ENCODE measurements at places on chromosomes 3 and 15.

DNA sequence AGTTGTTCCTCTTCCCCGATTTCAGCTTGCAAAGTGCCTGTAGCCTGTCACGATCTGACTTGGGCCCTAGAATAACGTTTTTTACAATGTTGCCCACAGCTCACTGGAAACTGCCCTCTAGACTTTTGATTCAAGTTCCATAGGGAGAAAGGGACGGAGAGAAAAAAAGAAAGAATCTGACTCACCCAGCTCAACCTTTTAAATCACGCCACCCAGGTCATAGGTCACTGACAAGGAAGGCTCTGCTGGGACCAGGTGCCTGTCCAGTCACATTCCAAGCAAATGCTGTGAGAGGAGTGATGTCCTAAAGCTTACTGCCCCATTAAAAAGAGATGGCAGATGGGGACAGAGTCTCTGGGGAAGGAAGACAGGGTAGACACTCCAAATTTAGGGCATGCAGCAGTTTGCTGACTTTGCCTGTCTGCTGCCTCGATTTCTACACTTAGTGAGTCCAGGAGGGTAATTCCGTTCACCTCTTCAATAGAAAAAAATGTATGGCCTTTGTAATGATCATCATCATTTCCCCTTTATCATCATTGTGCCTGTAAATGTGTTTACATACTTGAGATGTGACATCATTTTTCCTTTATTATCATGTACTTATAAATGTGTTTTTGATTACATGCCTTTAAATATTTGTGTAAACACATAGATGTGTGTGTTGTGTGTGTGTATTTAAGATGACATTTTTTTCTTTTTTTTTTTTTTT, 8.4 kb upstream of the MYO1E start:
- DNase-seq = no peak

DNA sequence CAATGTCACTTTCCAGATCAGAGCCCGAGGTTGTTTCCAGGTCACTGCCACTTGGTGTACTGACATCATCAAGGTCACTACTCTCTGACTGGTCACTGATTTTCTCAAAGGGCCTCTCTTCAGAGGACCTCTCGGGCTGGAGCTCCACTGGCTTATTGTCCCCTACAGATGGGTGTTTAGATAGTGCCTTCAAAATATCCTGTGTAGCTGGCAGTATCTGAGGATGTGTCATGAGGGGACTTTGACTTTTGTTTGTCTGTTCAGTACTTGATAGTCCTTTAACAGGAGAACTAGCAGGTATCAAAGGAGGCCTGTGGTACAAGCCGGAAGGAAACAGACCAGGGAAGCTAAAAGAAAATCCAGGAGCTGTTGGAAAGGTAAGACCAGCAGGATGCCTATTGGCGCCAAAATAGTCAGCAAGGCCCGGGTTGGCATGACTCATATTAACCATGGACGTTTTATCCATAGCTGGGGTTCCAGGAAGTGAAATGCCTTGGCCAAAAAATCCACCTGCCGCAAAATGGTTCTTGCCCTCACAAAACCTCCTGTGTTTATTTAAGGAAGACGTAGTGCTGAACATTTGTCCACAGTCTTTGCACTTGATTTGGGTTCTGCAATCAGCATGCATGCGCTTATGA, 547.3 kb downstream of the MECOM start:
- no peak for DNase-seq

DNA sequence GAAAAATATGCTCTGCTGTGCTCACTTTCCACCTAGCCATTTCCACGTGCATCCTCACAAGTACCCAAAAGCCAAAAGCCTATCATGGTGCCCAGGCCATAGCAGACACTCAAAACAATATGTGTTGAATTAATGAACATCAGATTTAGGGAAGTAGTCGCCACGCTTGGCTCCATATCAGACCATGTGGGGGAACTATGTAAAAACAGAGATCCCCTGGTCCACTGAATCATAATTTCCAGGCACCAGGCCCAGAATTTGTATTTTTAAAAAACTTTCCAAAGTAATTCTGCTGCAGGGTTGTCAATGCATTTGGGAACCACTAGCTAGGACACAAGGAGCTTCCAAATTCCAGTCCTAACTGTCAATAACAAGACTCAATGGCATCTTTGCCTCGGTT, 77.3 kb downstream of the CNTN3 start:
- no peak for DNase-seq

DNA sequence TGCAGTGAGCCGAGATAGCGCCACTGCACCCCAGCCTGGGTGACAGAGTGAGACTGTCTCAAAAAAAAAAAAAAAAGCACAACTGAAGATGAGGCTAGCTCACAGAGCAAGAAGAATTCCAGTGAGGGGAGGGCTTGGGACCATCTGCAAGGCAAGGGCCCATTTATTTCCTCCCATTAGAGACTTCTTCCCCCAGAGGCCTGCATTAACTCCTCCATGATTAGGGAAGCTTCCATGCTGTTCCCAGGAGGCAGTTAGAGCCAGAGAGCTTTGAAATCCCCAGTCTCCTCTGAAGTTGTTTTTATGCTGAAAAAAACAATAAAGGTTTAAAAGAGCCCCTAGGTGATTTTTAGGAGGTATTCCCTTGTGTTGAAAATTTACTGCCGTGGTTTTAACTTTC, 54.3 kb upstream of the ADCY5 start:
- no peak for DNase-seq

DNA sequence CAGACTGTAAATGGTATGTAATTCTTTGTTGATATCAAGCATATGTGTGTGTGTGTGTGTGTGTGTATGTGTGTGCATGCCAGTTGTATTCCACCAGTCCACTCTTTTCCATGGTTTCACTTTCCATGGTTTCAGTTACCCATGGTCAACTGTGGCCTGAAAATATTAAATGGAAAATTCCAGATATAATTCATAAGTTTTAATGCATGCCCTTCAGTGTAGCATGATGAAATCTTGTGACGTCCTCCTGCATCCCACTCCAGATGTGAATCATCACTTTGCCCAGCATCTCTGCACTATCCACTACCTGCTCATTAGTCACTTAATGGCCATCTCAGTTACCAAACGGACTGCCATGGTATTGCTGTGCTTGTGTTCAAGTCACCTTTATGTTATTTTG, 215.9 kb downstream of the GBE1 start:
- no peak for DNase-seq

- DNase-seq = no peak
Measured at GRCh38 chr3:108497271-108497670, 13.1 kb downstream of the MYH15 start.

DNA sequence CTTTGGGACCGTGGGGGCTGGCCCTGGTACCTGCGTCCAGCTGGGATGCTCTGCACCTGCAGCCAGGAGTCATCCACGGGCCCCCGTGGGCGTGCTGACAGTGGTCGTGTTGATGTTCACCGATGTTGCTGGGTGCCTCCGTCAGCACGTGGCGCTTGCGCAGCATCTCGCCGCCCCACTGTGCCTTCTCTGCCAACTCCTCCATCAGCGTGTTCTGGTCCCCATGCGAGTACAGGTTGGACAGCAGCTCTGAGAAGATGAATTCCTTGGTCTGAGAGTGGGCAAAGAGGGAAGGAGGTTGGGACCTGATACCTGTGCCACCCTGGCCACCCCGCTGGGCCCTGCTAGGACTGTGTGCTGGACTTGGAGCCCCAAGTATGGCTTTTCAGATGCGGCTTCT, 61.4 kb downstream of the ADAMTS7 start:
- DNase-seq = no peak

- DNase-seq = no peak
Measured at GRCh38 chr3:150741497-150742140, 21.4 kb downstream of the SIAH2 start.

DNA sequence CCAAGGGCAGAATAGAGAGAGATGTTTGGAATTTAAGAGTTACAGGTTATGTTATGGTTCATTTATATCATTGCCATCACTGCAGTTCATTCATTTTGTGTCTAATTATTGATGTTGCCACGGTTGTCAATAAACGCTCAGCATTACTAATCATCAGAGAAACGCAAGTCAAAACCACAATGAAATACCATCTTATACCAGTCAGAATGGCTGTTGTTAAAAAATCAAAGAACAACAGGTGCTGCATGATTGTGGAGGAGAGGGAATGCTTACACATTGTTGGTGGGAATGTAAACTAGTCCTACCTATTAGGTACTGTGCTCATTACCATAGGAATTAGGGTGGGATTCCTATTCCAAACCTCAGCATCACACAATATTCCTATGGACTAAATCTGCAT, 350.5 kb downstream of the TIGIT start:
- DNase-seq = no peak

DNA sequence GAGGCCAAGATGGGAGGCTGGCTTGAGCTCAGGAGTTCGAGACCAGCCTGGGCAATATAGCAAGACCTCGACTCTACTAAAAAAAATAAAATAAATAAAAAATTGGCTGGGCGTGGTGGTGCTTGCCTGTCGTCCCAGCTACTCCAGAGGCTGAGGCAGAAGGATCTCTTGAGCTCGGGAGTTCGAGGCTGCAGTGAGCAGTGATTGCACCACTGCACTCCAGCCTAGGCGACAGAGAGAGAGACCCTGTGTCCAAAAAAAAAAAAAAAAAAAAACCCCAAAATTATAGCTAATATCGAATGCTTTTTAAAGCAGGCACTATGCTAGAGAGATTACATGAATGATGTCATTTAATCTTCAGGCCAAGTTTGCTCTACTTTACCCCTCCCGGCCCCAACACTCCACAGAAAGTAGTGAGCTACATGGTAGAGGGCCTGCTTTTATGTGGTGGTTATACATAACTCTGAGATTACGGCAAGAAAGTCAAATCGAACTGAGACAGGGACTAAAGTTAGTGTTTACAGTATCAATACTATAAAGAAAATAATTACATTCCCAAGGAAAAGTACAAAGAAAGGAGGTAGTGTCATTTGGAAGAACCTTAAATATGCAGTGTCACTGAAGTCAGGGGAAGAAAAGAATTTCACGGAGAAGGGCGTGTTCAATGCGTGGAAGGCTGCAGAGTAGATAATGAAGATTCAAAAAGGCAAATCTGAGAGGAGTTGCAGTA, 1.1 kb downstream of the ADPGK start:
- no peak for DNase-seq

- DNase-seq = no peak
Measured at GRCh38 chr3:65635657-65636056, 403.1 kb downstream of the MAGI1 start.

DNA sequence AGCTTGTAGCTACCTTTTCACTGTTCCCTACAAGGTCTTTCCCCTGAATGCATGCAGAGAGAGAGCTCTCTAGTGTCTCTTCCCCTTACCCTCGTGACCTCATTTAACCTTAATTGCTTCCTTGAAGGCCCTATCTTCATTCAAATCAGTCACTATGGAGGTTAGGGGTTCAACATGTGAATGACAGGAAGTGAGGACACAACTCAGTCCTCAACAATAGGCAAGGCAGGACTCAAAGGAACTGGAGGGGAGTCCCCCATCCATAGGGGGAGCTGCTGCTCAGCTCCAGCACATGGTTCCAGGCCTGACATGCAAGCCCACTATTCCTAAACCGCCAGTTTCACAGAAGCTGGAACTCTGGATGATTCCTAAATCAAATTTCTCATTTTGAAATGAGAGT, 33.8 kb upstream of the GYG1 start:
- no peak for DNase-seq

DNA sequence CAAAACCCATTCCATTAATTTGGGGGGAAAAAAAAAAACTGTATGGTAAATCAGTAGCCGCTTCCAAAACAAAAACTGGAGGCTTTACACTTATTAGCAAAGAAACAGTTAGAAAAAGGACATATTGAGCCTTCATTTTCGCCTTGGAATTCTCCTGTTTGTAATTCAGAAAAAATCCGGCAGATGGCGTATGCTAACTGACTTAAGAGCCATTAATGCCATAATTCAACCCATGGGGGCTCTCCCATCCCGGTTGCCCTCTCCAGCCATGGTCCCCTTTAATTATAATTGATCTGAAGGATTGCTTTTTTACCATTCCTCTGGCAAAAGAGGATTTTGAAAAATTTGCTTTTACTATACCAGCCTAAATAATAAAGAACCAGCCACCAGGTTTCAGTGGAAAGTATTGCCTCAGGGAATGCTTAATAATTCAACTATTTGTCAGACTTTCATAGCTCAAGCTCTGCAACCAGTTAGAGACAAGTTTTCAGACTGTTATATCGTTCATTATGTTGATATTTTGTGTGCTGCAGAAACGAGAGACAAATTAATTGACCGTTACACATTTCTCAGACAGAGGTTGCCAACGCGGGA, 9.4 kb upstream of the RPL24 start:
- no peak for DNase-seq

Data from brain pericyte (primary cell).